ENCODE measurements at places on chromosomes 7 and 10.

DNA sequence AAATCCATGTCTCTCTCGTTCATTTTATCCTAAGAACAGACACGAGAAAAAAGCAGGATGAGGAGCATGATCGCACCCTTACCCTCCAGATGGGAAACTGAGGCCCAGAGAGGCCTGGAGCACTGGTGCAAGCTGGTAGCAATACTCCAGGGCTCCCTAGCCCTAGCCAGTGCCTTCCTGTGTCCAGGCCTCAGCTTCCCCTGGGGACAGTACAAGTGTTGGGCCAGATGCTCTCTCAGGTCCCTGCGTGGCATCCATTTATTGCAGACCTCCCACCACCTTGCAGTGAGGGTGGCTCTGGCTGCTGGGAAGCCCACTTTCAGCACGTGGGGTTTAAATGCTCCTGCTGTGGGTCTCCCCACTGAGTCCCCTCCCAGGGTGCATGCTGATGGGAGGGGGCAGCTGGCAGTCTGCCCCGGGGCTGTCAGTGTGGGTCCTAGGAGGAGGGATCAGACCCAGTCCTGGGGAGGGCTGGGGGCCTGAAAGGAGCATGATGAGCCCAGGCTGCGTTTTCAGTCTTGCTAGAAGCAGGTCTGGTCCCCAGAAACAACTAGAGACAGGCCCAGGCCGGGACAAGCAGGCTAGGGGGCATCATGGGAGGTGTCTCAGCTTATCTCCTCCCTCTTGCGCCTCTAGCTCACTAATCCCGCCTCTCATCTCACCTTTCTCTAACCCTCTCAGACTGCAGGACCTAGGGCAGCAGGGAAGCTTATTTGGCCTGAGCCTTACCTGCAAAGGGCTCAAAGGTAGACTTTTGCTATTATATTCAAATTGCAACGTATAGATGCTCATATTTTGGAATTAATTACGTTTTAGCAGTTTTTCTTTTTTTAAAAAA is 662 bp upstream of the PPIF start:
- DNase-seq, result no peak

GRCh38 chr7:30436518-30436917 is 42.1 kb downstream of the NOD1 start:
- no peak for DNase-seq

DNA sequence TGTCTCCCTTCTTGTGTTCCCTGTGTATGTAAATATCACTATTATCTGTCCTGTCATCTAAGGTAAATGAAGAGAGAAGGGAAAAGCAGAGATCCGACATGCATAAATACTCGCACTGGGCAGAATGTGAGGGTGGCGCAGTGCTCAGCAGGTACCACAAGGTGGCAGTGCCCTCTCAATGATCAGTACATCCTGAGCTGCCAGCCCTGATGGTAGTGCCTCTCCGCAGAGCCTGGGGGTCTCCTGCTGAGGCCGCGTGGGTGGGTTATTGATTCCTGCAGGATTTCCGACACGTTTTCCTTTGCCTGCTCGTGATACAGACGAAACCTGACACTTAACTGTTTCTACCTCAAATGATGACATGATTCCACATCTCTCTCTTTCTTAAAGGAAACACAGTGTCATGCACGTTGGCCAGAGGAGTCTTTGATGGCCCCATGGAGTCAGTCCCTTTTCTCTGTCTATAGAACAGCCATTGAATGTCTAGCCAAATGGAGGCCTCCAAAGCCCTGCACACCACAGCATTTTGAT is 19.8 kb downstream of the RGR start:
- DNase-seq, result peak; percentile 18

- DNase-seq, result no peak
Observed at GRCh38 chr10:75495434-75496190, 64.2 kb downstream of the LRMDA start.

GRCh38 chr10:2920637-2921036 is 146.7 kb upstream of the PFKP start:
- no peak for DNase-seq

- DNase-seq, result no peak
Observed at GRCh38 chr7:47807756-47808155, 140.5 kb downstream of the PKD1L1 start.

- no peak for DNase-seq
Observed at GRCh38 chr7:117155694-117156093, 167.2 kb downstream of the WNT2 start.
